ENCODE measurements at places on chromosomes 4 and X.

DNA sequence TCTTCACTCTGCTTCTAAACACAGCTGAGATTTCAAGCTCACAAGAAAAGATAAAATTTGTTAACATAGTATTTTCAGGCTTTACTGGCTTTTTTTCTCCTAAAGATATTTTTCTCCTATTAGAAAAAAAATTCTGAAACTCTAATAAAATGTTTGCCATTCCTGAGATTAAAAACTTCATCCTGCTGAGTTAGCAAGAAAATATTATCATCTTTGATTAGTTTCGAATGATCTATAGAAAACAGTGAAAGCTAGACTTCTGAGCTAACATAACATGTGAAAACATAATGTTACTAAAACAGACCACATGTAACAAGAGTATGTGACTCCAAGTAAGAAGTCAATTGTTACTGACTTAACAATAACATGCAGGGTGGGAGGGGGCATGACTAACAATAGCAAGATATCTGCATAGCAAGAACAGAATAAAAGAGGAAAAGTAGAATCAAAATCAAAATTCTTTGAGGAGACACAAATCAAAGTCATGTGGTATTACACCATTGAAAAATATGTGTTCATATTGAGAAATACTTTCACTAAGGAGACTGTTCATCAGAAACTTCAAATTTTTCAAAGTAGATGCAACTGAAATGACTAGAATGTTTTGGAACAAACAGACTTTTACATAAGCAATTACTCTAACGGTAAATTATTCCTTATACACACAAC lies 14.5 kb downstream of the TBCK start:
- DNase-seq = no peak

DNA sequence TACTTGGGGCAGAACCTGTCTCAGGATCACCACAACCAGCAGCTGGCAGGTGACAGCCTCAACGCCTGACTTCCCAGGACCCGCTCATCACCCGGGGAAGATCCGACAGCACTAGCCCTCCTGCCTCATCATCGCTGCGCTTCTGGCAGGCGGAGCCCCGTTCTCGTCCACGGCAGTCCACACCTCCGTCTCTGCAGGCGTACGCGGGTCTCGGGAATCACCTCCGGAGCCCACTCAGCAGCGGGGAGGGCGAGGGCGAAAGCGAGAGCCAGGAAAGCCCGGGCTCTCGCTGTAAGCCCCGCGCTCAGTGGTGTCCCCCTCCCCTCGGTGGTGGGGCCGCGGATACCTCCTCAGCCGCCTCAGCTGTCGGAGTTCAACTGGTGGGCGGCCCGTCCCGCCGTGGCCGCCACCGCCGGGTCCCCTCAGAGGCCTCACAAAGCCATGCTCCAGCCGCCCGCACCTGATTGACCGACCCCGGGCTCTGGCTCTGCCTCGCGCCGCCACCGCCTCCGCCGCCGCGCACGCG lies 518 bp upstream of the CNKSR2 start:
- no peak for DNase-seq

- no peak for DNase-seq
Observed at GRCh38 chrX:4570151-4570550, 856.7 kb upstream of the PRKX start.

DNA sequence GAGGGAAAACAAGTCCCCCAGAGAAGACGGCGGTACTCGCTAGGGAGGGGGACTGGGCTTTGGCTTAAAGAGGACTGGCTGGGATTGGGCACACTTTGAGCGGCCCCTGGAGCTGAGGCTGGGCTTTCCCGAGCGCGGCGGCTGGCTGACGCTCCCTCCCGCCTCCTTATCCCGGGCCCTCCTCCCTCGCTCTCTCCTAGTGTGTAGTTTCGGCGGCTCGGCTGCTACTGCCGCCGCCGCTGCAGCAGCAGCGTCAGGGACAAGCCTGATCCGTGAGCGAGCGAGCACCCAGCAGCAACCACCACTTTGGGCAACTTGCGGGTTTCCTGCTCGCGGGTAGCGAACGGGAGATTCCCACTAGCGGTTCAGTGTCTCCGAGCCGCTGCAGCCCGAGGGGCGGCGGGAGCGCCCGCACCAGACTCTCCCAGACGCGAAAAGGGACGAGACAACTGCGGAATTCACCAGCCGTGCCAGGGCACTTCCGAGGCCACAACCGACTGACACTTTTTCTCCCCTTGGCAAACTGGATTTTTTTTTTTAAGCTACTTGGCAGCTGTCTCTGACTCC lies 632 bp upstream of the PCDH7 start:
- DNase-seq = no peak

DNA sequence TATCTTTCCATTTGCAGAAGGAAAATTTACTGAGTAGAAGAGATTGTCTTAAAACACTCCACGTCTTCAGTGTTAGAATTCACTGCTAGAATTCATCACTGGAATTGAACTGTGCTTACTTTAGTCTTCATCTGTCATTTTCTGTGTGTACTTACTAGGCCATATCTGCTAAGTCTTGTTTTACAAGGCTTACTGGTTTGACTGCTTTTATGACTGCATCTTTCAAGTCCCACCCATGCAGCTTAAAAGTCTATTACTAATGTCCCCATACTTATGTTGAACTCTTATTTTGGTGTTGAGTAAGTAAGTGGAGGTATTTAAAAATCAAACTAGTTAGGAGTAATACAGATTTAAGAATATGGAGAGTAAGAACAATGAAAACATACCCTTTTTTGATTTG lies 14.6 kb downstream of the CLCN3 start:
- peak; percentile 86 for DNase-seq

DNA sequence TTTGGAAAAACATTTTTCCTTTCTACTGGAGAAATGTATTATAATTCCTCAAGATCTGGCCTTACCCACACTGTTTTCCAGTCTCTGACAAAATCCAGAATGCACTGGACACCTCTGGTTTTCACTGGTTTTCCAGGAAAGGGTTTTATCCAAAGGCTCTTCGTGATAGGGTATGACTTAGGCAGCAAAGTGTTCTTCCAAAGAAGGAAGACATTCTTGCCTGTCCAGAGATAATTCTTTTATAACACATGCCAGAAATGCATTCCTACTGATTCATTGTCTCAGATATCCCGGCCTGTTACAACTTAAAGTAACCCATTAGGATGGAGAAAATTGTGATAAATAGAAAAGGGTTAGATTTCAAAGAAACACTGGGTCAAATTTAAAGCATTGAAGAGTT lies 2343.1 kb downstream of the PCDH7 start:
- DNase-seq = no peak

- DNase-seq = no peak
Observed at GRCh38 chr4:184434021-184434420, 40.3 kb downstream of the IRF2 start.

DNA sequence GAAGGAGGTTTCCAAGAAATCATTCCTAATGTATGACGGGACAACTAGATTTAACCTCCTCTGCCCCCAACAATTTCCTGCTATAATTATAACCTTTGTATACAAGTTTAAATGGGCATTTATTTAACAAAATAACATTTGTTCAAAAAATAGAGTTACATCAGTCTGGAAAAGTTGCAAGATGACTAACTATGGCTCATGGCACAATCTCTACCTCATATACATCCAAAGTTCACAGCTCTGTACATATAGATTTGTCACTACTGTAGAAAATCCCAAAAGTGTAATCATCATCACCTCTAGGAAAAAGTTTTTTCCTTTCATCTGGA lies 3.8 kb upstream of the RPS6KA3 start:
- no peak for DNase-seq

GRCh38 chr4:176387571-176387970 lies 67.8 kb downstream of the SPCS3 start:
- DNase-seq = no peak

- no peak for DNase-seq
Observed at GRCh38 chr4:37453281-37453998, 208.9 kb downstream of the NWD2 start.

GRCh38 chrX:120336899-120337298 lies 25.0 kb upstream of the ATP1B4 start:
- DNase-seq = no peak

- DNase-seq = no peak
Observed at GRCh38 chrX:68498044-68498507, 775 bp upstream of the YIPF6 start.

DNA sequence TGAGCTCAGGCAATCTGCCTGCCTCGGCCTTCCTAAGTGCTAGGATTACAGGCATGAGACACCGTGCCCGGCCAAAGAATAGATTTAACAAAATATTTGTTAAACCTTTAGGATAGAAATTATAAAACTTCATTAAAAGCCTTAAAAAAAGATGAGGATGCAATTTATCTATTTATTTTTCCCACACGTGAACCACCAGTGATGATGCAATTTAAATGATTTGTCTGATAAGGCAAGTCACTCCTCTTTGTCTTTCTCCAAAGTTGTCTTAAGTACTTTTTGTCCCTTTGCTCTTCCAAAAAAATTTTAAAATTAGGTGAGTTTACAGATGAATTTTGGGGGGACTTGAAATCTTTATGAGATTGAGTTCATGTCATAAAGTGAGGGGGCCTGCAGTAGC lies 58.2 kb downstream of the SLC34A2 start:
- no peak for DNase-seq

GRCh38 chrX:7092543-7092942 lies 55.0 kb upstream of the STS start:
- no peak for DNase-seq

- DNase-seq = no peak
Observed at GRCh38 chr4:130922955-130923354, 1827.0 kb downstream of the C4orf33 start.

- DNase-seq = no peak
Observed at GRCh38 chr4:61210186-61210939, 10.2 kb downstream of the ADGRL3 start.

DNA sequence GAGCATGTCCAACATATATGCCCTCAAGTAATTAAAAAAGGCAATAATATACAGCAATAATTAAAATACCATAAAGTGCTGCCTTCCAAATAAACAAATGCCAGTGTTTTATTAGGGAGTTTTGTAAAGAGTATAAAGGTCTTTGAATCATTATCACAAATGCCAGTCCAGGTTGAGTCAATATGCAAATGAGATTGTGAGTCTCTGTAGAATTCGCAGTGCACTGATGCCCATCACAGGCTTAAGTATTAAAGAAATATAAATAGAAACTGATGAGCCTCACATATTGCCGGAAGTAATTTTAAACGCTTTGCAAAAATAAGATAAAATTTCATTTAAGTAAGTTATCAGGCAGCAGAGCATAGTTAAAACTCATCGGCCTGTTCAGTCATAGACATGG lies 205.0 kb upstream of the TECRL start:
- DNase-seq = no peak

DNA sequence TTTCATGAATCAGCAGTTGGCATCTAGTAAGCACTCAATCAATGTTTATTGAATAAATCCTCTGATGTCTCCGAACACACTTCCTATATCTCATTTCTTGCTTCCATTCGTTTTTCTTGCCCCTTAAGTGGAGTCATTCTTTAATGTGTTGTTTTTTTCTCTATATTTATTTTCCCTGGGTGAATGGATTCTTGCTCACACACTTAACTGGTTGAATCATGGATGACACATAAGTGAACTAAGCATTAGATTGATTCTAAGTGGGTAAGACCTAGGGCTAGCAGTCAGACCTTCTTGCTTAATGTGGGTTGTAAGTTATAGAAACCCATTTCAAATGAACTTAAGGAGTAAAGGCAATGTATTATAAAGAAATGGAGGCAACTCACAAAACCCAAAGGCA lies 111.1 kb downstream of the RTL3 start:
- peak; percentile 26 for DNase-seq

GRCh38 chrX:97389761-97390192 lies 506.1 kb downstream of the RPA4 start:
- DNase-seq = peak; percentile 16

GRCh38 chr4:130563185-130563888 lies 1467.4 kb downstream of the C4orf33 start:
- DNase-seq = no peak

DNA sequence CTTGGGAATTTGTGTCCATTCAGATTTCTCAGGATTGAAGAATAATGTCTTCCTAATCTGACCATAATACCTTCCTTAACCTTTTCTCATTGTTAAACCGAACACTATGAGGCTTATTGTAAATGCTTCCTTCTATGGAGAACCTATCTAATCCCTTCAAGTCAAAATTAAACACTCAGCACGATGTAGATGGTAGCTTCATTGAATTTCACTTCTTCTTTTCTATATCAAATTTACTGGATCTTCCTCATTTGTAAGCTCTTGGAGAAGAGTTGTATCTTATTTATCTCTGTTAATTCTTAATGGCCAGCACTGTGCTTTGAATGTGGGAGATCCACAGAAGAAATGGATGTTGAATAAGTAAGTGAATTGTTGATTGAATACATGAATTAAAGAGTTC lies 109.0 kb upstream of the RAPGEF2 start:
- DNase-seq = no peak
